ENCODE measurements at places on chromosomes 12 and 14.

DNA sequence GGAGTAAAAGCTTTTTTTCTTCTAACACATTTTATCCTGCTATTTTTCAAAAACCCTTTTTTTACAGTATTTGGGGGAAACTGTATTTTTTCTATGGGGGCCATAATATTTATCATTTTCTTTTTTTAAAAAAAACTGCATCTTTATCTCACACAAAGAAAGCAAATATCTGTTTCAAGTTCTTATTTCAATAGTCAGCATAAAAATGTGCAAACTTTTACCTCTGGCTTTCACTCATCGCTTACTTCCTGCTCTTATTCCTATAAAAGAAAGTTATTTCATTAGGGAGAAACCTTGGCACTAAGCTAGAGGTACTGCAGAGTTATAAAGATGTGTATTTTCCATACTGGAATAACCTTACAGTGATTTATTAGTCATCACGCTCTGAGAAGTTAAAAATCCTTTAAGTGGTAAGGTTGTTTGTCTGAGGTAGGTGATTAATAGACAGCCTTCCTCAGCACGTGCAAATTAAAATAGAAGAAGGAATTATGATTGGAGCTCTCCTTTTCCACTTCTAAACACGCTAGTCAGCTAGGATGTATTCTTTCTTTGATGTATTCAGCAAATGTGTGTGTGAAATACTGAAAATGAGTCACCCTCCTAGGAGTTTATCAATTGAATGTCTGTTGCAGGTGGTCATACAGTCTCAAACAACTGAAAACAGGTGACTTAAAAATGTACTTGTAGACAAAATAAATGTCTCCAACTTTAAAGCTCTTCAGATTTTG, 461.0 kb downstream of the GXYLT1 start:
- DNase-seq = no peak

DNA sequence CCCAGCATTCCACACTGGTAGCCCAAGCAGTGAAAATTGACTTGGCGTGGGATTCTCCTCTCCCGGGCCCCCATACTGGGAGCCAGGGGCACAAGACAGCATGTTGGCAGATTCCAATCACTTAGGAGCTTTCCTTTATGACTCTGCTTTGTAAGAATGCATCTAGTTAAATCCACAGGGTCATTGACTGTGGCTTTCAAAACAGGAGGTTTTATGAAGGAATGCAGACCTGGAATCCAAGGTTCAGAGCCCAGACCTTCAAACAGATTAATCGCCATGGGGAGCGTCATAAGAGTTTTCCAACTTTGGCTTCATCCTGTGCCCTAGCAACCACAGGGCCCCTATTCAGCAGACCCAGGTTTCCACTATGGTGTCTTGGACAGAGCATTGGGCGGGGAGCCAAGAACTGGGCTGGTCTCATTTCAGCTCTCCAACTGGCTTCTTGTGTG, 76.4 kb upstream of the RMST start:
- no peak for DNase-seq

DNA sequence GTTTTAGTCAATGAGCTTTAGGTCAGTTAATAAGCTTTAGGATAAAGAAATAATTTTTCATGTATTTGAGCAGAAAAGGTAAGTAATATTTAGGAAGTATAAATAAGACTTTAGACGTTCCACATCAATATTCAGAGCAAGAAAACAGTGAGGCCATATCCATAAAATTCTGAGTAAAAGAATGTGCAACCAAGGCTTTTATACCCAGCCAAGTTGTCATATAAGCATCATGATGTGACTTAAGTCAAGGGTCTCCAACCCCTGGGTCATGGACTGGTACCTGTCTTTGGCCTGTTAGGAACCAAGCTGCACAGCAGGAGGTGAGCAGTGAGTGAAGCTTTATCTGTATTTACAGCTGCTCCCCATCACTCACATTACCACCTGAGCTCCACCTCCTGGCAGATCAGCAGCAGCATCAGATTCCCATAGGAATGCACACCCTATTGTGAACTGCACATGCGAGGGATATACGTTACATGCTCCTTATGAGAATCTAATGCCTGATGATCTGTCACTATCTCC, 74.1 kb downstream of the ZNF664 start:
- DNase-seq = no peak

DNA sequence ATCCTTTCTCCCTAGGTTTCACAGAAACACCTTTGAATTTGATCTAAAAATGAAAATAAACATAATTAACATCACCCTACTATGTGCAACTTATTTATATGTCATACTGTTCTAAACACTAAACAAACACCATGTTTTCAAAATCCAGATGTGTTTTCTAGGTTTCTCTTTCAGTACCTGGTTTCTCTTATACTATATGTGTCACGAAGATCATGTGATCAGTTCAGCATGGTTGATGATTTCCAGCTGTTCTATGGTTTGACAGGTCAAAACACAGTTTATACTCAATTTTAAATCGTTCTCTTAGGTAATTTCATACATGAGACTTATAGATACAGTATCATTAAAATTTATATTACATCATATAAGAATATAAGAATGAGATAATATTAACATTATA, 373.1 kb downstream of the SOX5 start:
- no peak for DNase-seq

GRCh38 chr12:102618197-102618877, 138.0 kb upstream of the IGF1 start:
- no peak for DNase-seq

DNA sequence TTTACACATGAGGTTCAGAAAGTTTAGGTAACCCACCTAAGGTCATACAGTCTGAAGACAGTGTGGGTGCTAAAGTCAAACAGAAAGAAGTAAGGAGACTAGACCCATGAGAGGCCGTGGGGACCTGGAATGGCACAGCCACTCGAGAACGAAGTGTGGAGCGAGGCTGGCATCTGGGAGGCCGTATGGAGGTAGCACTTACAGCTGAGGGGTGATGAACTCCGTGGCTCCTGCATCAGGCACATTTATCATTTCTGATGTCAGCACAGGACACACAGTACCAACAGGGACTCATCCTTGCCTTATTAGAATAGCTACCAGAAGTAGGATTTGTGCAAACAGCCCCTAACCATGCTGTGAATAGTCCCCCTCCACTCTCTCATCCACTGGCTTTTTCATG, 30.5 kb downstream of the CRACR2A start:
- DNase-seq = no peak

GRCh38 chr12:14194572-14194971, 170.9 kb upstream of the ATF7IP start:
- DNase-seq = no peak

- DNase-seq = no peak
These were observed 186.0 kb upstream of the DCN start for GRCh38 chr12:91368613-91369012.

GRCh38 chr14:105138021-105138541, 30.5 kb downstream of the JAG2 start:
- DNase-seq = no peak

DNA sequence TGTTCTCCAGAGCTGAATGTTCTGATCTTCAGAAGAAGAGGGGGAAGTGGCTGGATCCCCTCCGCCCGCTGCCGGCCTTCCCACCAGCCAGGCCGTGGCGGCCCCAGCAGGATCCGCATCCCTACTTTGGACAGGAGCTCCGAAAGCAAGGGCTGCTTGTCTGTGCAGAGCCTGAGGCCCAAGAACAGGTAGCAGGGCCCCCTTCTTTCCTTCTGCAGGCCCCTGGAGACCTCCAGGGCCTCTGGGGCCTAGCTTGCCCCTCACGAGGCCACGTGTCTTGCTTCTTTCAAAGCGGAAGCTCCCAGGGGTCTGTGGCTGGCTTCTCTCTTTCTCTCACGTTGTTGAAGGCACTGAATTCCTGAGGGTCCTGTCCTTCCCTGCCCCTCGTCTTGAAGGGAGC, 13.2 kb downstream of the PGF start:
- DNase-seq = no peak

Measured in fibroblast of the conjunctiva (primary cell).